Stimulated activated CD4-positive, alpha-beta T cell treated with anti-CD3 and anti-CD28 coated beads, Interleukin-2, amount 100 ng/mL, for 4 hours (primary cell): ENCODE measurements at places on chromosomes 2 and 18.

DNA sequence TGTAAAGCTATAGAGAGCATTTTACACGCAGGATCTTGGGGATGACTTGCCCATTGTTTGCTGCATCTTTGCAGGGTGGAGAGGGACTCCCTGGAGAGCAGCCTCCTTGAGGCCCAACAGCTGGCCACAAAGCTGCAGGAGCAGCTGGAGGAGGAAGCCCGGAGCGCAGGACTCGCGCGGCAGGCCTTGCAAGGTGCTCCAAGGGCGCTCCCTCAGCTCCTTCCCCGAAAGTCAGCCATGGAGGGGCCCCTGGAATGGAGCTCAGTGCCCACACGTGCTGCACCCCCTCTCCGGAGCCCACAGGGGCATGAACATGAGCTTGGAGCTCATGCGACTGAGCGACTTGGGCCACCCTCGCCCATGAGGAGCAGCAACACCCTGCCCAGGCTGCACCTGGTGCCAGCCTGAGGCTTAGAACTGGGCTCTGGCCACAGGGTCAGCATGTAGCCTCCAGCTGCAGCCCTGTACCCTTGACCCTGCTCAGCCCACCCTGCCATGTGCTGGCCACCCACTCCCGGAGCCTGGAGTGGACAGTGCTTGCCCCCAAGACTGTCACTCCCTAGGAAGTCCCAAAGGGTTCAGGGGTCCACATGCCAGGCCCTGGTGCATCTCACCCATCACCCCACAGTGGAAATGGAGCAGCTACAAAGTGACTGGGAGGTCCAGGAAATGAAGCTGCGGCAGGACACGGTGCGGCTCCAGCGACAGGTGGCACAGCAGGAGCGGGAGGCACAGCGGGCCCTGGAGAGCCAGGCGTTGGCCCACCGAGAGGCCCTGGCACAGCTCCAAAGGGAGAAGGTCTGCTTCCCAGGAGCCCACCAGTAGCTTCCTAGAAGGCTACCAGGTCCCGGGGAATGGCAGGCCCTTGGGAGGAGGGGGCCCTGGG is 43.0 kb downstream of the CROCC2 start:
- no peak for DNase-seq

GRCh38 chr2:242019344-242019743 is 149.8 kb downstream of the RTP5 start:
- no peak for DNase-seq

- no peak for DNase-seq
Measured at GRCh38 chr2:1714291-1715064, 29.8 kb downstream of the PXDN start.

DNA sequence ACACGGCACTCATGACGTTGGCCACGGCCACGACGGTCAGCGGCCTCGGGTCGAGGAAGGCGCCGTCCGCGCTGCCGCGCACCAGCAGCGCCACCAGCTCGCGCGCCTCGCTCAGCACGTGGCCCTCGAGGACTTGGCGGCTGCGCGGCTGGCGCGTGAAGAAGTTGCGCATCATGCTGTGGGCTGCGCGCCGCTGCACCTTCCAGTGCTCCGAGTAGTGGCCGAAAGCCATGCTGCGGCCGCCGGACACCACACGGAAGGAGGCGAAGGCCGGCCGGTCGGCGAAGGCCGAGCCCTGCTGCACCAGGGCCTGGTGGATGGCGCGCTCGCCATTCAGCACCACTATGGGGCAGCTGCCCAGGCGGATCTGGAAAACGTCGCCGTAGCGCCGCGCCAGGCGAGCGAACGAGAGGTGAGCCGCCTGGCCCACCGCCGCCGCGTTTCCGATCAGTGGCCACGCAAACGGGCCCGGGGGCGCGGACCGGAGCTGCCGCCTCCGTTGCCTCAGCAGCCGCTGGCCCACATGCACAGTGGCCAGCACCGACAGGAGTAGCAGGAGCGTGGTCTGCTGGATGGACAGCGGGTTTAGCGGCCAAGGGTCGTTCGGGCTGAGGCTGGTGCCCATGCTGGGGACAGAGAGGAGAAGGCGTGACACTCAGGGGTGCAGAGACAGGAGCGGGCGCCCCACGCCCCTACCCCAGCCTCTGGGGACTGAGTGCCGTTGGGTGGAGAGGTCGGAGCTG is 1.0 kb downstream of the CYP1B1 start:
- DNase-seq: no peak

GRCh38 chr2:108228006-108228405 is 11.8 kb upstream of the SULT1C3 start:
- DNase-seq: no peak
